ENCODE measurements at places on chromosomes 16 and 17.

GRCh38 chr16:50266337-50267091 lies at the start of gene ADCY7:
Gene ADCY7 (plus strand): TSS chr16:50266551. CDS start chr16:50288180, 21,629 bp downstream.
- peak; percentile 85 for DNase-seq

DNA sequence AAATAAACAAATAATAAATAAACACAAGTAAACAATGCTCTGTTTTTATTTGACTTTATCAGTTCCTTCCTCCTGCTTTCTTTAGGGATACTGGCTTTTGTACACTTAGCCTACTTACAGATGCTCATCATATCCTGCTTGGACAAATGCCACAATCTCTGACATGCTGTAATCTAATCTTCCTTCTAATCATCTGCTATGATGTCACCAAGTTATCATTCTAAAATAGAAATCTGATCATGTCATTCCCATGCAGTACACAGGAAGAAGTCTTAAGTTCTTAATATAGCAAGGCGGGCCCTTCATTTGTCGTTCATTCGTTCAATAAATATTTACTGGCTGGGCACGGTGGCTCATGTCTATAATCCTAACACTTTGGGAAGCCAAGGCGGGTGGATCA lies 9.1 kb upstream of the UBB start:
- peak; percentile 29 for DNase-seq

DNA sequence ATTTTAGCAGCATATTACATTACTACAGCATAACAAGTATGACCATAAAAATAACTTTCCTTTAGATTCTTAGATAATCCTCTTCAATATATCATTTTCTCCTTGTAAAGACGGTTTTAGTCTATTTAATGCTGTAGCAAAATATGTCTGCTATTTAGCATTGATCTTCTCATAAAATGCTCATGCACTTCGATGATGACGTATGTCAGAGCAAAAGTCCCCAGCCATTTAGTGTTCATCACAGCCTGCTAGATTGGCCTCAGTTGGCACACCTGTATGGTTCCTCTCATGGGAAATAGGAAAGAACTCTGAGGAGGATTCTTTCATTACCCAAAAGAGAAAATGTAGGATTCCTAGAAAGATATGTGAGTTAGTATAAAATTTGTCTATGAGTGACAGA lies 232.2 kb downstream of the MAP2K6 start:
- DNase-seq, result no peak

DNA sequence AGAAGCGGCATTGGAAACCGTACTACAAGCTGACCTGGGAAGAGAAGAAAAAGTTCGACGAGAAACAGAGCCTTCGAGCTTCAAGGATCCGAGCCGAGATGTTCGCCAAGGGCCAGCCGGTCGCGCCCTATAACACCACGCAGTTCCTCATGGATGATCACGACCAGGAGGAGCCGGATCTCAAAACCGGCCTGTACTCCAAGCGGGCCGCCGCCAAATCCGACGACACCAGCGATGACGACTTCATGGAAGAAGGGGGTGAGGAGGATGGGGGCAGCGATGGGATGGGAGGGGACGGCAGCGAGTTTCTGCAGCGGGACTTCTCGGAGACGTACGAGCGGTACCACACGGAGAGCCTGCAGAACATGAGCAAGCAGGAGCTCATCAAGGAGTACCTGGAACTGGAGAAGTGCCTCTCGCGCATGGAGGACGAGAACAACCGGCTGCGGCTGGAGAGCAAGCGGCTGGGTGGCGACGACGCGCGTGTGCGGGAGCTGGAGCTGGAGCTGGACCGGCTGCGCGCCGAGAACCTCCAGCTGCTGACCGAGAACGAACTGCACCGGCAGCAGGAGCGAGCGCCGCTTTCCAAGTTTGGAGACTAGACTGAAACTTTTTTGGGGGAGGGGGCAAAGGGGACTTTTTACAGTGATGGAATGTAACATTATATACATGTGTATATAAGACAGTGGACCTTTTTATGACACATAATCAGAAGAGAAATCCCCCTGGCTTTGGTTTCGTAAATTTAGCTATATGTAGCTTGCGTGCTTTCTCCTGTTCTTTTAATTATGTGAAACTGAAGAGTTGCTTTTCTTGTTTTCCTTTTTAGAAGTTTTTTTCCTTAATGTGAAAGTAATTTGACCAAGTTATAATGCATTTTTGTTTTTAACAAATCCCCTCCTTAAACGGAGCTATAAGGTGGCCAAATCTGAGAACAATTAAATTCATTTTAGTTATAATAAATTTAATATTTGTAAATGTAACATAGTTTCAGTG lies 1.7 kb downstream of the HEXIM1 start:
- DNase-seq, result no peak

DNA sequence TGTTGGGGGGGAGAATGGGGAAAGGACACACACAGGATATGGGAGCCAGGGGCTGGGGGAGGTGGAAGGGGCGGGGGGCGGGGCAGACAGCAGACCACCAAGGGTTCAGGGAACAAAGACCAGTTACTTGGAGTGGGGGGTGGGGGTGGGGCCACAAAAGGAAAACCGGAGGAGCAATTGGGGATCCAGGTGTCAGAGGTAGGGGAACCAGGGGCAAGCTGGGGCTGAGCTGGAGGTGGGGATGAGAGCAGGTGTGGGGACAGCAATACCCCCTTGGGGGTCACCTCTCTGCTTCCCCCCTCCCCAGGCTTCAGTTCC lies 1.4 kb upstream of the ORAI3 start:
- no peak for DNase-seq

GRCh38 chr17:74601944-74602572 lies 10.0 kb upstream of the CD300LD start:
- DNase-seq, result peak; percentile 40

DNA sequence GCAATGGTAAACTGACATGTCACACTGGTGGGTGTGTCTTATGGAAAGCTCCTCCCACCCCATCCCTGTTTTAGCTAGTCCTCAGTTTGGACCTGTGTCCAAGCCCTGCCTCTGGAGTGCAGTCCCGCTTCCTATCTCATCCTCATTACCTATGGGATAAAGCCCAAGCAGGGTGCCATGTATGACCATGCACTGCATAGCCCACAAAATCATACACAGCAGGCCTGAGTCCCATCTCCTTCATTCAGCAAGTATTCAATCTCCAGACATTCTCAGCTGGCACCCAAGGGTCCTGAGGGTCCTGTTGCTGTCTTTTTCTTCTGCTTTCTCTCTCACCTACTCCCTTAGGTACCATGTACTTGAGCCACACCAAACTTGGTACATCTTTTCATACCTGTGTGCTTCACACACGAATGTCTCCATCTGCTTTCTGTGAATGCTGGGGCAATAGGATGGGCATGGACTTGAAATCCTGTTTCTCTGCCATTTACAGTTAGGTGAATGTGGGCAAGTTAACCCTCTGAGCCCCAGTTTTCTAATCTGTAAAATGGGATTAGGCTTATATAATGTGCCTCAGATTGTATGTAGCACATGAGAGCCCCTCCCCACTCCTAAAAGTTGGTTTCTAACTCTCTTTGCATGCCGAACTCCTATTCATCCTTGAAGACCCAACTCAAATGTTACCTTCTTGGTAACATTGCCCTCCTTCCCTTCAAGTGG lies 28.5 kb downstream of the TNS4 start:
- no peak for DNase-seq

GRCh38 chr17:39400547-39401411 lies 647 bp downstream of the FBXL20 start:
- DNase-seq, result peak; percentile 31

DNA sequence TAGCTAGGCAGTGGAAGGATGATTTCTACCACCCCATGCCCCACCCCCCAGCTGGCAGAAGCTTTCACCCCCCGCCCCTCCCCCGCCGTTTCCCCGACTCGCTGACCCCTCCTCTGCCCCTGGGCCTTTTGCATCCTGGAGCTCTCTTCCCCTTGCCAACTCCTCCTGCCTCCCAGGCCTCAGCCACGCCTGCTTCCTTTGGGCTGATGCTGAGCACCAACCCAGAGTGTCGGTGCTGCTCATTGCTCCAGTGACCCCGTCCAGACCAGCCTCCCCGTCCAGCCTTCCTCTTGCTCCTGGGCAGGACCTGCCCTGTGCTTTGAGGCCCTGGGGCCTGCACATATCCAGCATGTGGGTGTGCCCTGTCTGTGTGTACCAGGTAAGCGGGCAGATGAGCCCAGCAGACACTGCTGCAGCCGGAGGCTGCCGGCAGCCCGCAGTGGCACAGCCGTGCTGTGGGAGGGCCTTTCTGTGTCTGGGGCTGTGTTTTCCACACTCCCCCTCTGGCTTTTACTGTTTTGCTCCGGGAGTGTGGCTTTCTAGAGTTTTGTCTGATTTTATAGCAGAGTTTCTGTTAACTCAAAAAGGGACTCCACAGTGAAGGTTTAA lies 72.9 kb downstream of the JPH3 start:
- DNase-seq, result no peak

DNA sequence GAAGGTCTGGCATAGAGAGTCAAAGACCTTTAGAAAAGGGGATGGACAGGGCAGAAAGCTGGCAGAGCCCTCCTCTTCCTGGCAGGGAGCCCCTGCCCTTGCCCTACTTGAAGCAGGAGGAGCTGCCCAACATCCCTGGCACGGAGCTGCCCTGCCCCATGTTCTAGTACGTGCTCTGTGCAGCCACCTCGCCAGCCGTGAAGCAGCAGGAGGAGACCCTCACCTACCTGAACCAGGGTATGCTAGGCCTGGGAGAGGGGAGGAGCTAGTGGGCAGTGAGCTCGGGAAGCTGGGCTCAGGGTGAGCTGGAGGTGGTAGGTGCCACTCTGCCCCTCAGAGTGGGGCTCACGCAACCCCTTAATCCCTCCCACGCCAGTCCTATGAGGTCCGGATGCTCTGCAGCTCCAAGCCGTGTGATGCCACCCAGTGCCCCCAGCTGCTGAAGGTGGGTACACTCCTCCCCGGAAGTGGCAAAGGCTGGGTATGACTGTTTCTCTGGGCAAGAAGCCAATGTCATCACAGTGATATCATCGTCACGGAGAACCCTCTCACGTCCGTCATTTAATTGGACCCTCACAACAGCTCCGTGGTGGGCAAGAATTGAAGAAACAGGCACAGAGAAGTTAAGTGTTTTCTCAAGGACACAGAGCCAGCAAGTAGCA lies 12.7 kb upstream of the STAC2 start:
- DNase-seq, result peak; percentile 24

Measured in AG08396 (cell line).